ENCODE measurements at places on chromosomes 6 and 20.

- DNase-seq = no peak
Observed at GRCh38 chr20:9137001-9137400, 68.1 kb downstream of the PLCB4 start.

DNA sequence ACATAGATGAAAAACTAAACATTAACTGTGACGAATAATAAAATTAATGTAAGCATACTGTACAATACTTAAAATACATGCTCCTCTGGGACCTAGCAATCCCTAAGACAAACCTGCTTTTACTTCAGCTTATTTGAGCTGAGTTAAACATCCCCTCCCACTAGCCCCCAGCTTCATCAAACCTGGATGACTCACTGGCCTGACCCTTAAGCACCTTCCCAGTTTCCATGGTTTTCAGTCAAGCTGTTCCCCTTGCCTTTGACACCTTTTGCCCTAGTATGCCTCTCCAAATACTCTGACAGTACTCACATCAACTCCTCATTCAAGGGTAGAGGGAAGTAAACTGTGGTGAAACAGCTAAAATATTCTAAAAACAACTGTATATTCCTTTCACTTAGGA, 4.2 kb downstream of the ELOVL4 start:
- no peak for DNase-seq

GRCh38 chr6:84424956-84425355, 197.5 kb upstream of the CEP162 start:
- DNase-seq = no peak

GRCh38 chr6:11636121-11636520, 98.6 kb downstream of the TMEM170B start:
- no peak for DNase-seq
